HCT116 (cell line): ENCODE measurements at places on chromosomes 5 and 9. TPM values are rescaled to one million over a fixed set of nuclear protein-coding genes. Genes with fewer than 3 reads are reported as not detected.

The ANKRD20A1 gene
- total RNA-seq = 5.2 TPM

The CNTLN gene
- total RNA-seq = 5.1 TPM

The KIF4B gene
- 0.12 TPM for total RNA-seq

The FRRS1L gene
- total RNA-seq = not detected

The SPATA24 gene
- total RNA-seq = 3.1 TPM

The BTNL9 gene
- 11.7 TPM for total RNA-seq

The HMMR gene
- 54.9 TPM for total RNA-seq

The CDC14B gene
- total RNA-seq = 21.6 TPM

The PITX1 gene
- total RNA-seq = 31.0 TPM
